ENCODE measurements at places on chromosomes 4 and X. TPM values are rescaled to one million over a fixed set of nuclear protein-coding genes. Genes with fewer than 3 reads are reported as not detected.

PITX2 gene
- not detected for total RNA-seq

ARMCX1 gene
- 19.9 TPM for total RNA-seq

UBE2D3 gene
- total RNA-seq, result 373 TPM

TLL1 gene
- total RNA-seq, result 5.7 TPM

SERPINA7 gene
- total RNA-seq, result not detected

UXT gene
- 98.9 TPM for total RNA-seq

BEND4 gene
- total RNA-seq, result 0.09 TPM

VCX gene
- total RNA-seq, result not detected

BEND2 gene
- total RNA-seq, result 0.14 TPM

GAB3 gene
- 12.8 TPM for total RNA-seq

GRCh38 chr4:161816958-161817357, 346.8 kb downstream of the FSTL5 start:
- H3K27ac ChIP-seq, result no peak overlapping the region
- no peaks in the 10 kb centered on the region for H3K36me3 ChIP-seq
- H3K27me3 ChIP-seq, result no peaks in the 10 kb centered on the region
- no peaks in the 10 kb centered on the region for H3K4me1 ChIP-seq
- no peak overlapping the region for H3K4me3 ChIP-seq
- no peak for DNase-seq

GRCh38 chr4:23245203-23245832, 552.6 kb downstream of the GBA3 start:
- H3K27me3 ChIP-seq, result no peaks in the 10 kb centered on the region
- H3K36me3 ChIP-seq, result no peaks in the 10 kb centered on the region
- no peak overlapping the region for H3K4me3 ChIP-seq

- DNase-seq, result no peak
- no peak overlapping the region for H3K27ac ChIP-seq
- H3K4me3 ChIP-seq, result no peak overlapping the region
Observed at GRCh38 chrX:83416273-83416672, 91.8 kb upstream of the POU3F4 start.

DNA sequence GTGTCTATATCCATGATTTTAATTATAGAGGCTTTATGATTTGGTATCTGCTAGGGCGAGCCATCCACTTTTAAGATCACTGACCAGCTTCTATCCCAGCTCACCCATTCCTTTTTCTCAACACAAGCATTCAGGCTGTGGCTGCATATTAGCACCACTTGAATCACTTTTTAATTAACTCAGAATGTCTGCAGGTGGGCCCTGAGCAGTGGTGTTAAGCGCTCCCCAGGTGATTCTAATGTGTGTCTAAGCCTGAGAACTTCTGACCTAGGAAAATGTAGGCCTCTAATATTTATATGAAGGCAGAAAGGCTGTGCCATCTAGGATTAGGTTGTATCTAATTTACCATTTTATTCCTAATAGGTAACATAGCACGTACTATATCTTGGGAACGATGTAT, 19.8 kb upstream of the QRFPR start:
- DNase-seq, result no peak
- no peaks in the 10 kb centered on the region for H3K27me3 ChIP-seq
- H3K36me3 ChIP-seq, result no peaks in the 10 kb centered on the region

DNA sequence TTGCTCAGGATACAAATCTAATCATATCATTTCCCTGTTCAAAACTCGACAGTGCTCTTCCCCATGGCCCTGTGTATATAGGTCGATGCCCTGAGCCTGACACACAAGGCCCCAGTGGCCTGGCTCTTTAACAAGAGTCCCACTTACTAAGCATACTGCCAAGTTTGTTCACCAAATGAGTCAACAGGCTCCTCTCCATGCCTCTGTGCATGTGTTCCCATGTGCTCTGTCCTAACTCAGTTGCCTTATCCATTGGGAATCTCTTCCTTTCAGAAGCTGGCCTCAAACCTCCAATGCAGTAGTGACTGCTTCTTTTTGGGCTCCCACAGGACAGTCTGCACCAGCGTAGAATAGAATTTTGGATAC, 18.9 kb upstream of the CXCR3 start:
- no peaks in the 10 kb centered on the region for H3K4me1 ChIP-seq
- H3K27me3 ChIP-seq, result no peaks in the 10 kb centered on the region
- no peaks in the 10 kb centered on the region for H3K36me3 ChIP-seq
- H3K4me3 ChIP-seq, result no peak overlapping the region
- H3K27ac ChIP-seq, result peak overlapping the region; percentile 23

- H3K4me1 ChIP-seq, result no peaks in the 10 kb centered on the region
- H3K27me3 ChIP-seq, result peaks cover 15% of the 10 kb centered on the region
- no peak overlapping the region for H3K4me3 ChIP-seq
- H3K27ac ChIP-seq, result no peak overlapping the region
Observed at GRCh38 chrX:111868726-111869638, 7.0 kb upstream of the TRPC5OS start.

- no peak for DNase-seq
- no peak overlapping the region for H3K4me3 ChIP-seq
- no peaks in the 10 kb centered on the region for H3K36me3 ChIP-seq
- H3K4me1 ChIP-seq, result peaks cover 42% of the 10 kb centered on the region
Observed at GRCh38 chr4:98663226-98664006, 5.0 kb upstream of the TSPAN5 start.

DNA sequence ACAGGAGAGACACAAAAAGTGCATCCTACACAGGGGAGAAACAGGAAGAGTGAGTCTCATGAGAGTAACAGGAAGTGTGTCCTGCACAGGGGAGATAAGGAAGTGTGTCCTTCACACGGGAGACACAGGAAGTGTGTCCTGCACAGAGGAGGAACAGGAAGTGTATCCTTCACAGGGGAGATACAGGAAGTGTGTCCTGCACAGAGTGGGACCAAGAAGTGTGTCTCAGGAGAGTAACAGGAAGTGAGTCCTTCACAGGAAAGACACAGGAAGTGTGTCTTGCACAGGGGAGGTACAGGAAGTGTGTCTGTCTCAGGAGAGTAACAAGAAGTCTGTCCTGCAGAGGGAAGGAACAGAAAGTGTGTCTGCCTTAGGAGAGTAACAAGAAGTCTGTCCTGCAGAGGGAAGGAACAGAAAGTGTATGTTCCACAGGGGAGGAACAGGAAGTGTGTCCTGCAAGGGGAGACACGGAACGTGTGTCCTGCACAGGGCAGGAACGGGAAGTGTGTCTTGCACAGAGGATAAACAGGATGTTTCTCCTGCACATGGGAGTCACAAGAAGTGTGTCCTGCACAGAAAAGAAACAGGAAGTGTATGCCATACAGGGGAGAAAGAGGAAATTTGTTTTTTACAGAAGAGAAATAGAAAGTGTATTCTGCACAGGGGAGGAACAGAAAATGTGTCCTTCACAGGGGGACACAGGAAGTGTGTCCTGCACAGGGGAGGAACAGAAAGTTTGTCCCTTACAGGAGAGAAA, 102.0 kb downstream of the ARSF start:
- no peak for DNase-seq
- no peaks in the 10 kb centered on the region for H3K36me3 ChIP-seq
- H3K4me1 ChIP-seq, result no peaks in the 10 kb centered on the region
- no peak overlapping the region for H3K4me3 ChIP-seq
- H3K27me3 ChIP-seq, result peaks cover 42% of the 10 kb centered on the region

DNA sequence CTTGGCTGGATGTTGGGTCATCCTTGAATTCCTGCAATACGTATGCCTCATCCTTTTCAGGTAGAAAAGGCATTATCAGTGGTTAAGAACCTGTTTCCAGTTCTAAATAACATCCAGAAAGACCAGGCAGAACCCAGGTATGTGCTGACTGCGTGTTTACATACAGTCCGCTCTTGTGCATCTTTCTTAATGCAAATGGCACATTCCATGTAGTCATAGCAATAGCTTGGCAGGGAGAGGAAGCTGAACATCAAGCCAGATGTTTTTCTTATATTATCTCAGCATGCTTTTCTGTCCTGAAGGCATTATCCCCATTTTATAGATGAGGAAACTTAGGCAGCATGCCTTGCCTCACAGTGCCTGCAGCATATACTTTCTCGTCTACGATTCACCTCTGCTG, 2.1 kb downstream of the DCLK2 start:
- no peak overlapping the region for H3K27ac ChIP-seq
- peak overlapping the region; percentile 6 for H3K4me3 ChIP-seq
- H3K4me1 ChIP-seq, result peaks cover 14% of the 10 kb centered on the region
- no peak for DNase-seq
- no peaks in the 10 kb centered on the region for H3K36me3 ChIP-seq
- H3K27me3 ChIP-seq, result no peaks in the 10 kb centered on the region

- H3K4me3 ChIP-seq, result no peak overlapping the region
- H3K27me3 ChIP-seq, result no peaks in the 10 kb centered on the region
- peaks cover 1% of the 10 kb centered on the region for H3K36me3 ChIP-seq
- H3K4me1 ChIP-seq, result no peaks in the 10 kb centered on the region
- no peak for DNase-seq
- H3K27ac ChIP-seq, result no peak overlapping the region
Observed at GRCh38 chrX:97389761-97390192, 506.1 kb downstream of the RPA4 start.

- DNase-seq, result peak; percentile 73
- H3K27ac ChIP-seq, result no peak overlapping the region
- no peaks in the 10 kb centered on the region for H3K4me1 ChIP-seq
- H3K4me3 ChIP-seq, result peak overlapping the region; percentile 45
Observed at GRCh38 chr4:118351851-118352827, 664 bp downstream of the PRSS12 start.

- H3K27me3 ChIP-seq, result no peaks in the 10 kb centered on the region
- peak overlapping the region; percentile 2 for H3K27ac ChIP-seq
- DNase-seq, result peak; percentile 37
- H3K36me3 ChIP-seq, result no peaks in the 10 kb centered on the region
- no peak overlapping the region for H3K4me3 ChIP-seq
- peaks cover 10% of the 10 kb centered on the region for H3K4me1 ChIP-seq
Observed at GRCh38 chr4:113146876-113147358, 97.5 kb downstream of the ANK2 start.

DNA sequence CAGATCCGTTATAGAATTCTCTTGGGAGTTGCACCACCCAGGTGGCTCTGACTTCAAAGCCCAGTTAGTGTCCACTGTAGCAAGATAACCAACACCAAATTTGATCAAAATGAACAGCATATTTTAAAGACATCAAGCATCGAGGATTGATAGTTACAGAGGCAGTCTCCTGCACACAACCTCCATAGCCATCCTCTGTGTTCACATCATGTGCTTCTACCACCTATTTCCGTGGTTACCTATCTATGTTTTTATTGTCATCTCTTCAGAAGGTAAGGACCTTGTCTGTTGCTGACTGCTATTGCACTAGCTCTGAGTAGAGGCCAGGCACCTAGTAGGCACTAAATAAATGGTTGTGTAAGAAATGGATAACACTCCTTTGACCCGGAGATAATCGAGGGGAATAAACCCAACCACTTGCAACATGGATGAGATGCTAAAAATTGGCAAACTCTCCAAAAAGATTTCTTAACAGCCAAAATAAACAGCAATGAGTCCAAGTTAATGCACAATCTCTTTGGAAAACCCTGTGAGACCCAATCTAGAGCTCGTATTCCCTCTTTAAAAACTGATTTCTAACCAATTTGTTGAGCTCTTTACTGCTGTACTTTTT, 14.7 kb upstream of the C1QTNF7 start:
- peaks cover 3% of the 10 kb centered on the region for H3K36me3 ChIP-seq
- no peak overlapping the region for H3K4me3 ChIP-seq
- no peaks in the 10 kb centered on the region for H3K27me3 ChIP-seq
- peak; percentile 47 for DNase-seq
- H3K4me1 ChIP-seq, result no peaks in the 10 kb centered on the region

DNA sequence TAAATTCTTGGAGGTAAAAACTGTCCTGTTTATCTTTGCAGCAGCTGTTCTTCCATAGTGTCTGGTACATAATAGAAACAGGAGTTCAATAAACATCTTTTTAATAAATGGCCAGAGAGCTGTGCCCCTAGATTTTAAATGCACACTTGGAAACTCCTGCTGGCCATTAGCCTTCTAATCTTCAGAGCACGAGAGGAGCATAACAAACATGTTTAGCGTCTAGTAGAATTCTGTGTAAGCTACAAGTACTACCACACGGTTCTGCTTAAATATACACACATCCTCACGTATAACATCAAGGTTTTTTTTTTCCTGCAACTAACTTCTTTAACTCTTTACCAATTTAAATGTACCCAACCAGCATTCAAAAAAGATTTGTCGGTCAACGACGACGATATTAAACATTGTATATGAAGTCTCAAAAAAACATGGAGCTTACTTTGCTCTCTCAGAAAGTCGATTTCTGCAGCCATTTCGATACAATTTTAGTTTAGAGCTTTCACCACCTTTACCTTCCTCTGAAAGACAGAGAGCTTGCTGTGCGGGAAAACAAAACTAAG, 628 bp downstream of the SCLT1 start:
- peaks cover 3% of the 10 kb centered on the region for H3K36me3 ChIP-seq
- no peaks in the 10 kb centered on the region for H3K4me1 ChIP-seq
- H3K4me3 ChIP-seq, result peak overlapping the region; percentile 82
- H3K27me3 ChIP-seq, result no peaks in the 10 kb centered on the region

GRCh38 chr4:680928-681645, 6.7 kb downstream of the MYL5 start:
- H3K27ac ChIP-seq, result no peak overlapping the region
- peak overlapping the region; percentile 22 for H3K4me3 ChIP-seq
- H3K27me3 ChIP-seq, result no peaks in the 10 kb centered on the region
- no peaks in the 10 kb centered on the region for H3K4me1 ChIP-seq

- no peak overlapping the region for H3K4me3 ChIP-seq
- no peak overlapping the region for H3K27ac ChIP-seq
- H3K27me3 ChIP-seq, result no peaks in the 10 kb centered on the region
- no peaks in the 10 kb centered on the region for H3K36me3 ChIP-seq
Observed at GRCh38 chr4:97238956-97239666, 904.2 kb downstream of the STPG2 start.

GRCh38 chr4:15676039-15676438, 5.6 kb upstream of the FAM200B start:
- H3K27me3 ChIP-seq, result no peaks in the 10 kb centered on the region
- no peak overlapping the region for H3K27ac ChIP-seq
- no peak overlapping the region for H3K4me3 ChIP-seq

DNA sequence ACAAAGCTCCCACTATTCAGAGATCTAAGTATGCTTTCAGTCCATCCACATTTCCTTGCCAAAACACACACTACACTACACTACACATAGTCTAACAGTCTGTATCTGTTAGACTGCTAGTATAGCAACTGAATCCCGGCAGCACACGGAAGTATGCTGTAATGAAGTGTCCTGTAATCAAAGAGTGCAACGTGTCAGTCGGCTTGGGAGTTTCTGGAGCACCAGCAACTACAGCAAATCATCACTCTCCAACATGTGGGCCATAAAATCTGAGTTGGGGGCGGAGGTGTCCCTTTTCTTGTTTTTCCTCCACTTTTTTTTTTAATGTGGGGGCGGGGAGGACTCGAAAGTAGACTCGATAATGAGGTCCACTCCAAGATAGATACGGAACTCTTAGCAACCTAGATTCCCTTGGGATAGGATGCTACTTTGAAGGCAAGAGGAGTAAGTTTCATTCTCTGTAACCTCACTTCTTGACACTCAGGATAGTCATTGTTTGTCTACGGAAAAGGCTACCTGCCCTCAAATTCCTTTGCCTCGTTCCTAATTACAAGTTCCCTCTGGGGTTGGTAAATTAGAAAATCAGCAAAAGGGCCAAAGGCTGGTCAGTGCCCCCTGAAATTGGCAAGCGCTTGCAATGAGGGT, 722 bp downstream of the SLC10A7 start:
- H3K4me3 ChIP-seq, result peak overlapping the region; percentile 78
- peaks cover 20% of the 10 kb centered on the region for H3K4me1 ChIP-seq
- peak; percentile 67 for DNase-seq
- no peaks in the 10 kb centered on the region for H3K27me3 ChIP-seq

Data from lung (tissue), 17 donors.